ENCODE measurements at places on chromosomes 16 and 17.

- H3K36me3 ChIP-seq: no peaks in the 10 kb centered on the region
- H3K27me3 ChIP-seq: no peaks in the 10 kb centered on the region
- H3K4me3 ChIP-seq: no peak overlapping the region
- H3K4me1 ChIP-seq: no peaks in the 10 kb centered on the region
- no peak overlapping the region for H3K27ac ChIP-seq
- DNase-seq: no peak
These were observed 5.0 kb upstream of the CDH13 start for GRCh38 chr16:82621781-82622180.

GRCh38 chr16:52603015-52603414, 56.1 kb upstream of the TOX3 start:
- no peaks in the 10 kb centered on the region for H3K36me3 ChIP-seq
- DNase-seq: peak; percentile 54
- no peaks in the 10 kb centered on the region for H3K27me3 ChIP-seq
- no peak overlapping the region for H3K4me3 ChIP-seq
- no peak overlapping the region for H3K27ac ChIP-seq
- no peaks in the 10 kb centered on the region for H3K4me1 ChIP-seq

DNA sequence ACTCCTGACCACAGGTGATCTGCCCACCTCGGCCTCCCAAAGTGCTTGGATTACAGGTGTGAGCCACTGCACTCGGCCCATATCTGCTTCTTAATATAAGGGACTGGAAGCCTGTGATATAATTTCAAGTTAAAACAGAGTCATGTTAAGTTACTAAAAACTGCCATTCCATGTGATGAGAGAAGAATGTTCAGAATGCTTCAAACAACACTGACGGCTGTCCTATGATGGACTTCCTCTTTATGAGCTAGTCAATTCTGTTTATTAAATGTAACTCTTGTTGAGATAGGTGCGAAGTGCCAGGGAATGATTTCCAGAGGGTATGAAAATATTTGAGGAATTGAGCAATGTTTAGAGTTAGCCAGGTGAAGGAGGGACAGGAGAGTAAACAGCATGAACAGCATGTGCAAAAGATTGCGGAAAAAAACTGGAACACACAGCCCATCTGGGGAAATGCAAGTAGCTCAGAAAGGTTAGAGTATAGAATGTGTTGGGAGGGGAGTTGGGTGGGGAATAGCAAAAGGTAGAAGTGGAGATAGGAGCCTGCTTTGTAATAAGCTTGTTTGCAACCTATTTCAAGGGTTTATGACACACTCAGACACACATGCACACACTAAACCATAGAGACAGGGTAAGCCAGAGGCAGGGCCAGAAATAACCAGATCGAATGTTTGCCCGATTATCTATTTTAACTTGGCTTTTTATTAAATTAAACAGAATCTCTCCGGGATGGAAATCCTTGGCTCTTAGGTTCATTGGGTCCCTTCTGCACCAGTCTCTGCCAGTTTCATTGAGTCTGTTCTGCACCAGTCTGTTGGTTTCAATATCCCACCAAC, 135.6 kb upstream of the COX10 start:
- H3K27ac ChIP-seq: no peak overlapping the region
- H3K4me3 ChIP-seq: no peak overlapping the region
- peaks cover 3% of the 10 kb centered on the region for H3K4me1 ChIP-seq
- no peak for DNase-seq
- H3K36me3 ChIP-seq: no peaks in the 10 kb centered on the region

DNA sequence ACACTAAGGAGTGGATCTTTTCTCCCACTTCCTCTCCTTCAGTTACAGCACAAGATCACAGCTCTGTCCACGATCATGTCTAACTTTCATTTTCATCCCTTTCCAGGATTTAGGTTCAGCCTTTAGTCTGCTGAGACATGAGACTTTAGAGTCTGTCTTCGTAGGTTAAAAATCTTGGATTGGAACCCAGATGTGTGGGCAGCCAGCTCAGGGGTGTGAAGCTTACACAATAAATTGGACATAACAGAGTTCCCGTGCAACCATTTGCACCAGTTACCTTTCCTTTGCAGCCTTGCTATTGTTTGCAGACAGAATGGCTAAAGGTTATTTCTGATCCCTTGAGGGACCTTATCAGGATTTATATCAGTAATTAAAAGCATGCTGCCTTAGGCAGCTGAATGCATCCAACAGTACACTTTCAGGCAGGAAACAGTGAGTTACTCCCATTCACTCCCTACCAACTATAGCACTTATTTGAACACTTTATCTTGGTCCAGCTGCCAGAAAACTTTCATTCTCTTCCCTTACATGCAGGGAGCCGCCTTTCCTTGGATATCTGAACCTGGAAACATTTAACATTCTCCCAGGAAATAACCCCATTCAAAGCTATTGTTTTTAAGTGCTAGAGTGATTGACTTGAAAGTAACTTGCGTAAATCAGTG, 87.3 kb downstream of the TMEM100 start:
- no peaks in the 10 kb centered on the region for H3K27me3 ChIP-seq
- no peaks in the 10 kb centered on the region for H3K36me3 ChIP-seq
- H3K4me1 ChIP-seq: no peaks in the 10 kb centered on the region
- no peak overlapping the region for H3K4me3 ChIP-seq

DNA sequence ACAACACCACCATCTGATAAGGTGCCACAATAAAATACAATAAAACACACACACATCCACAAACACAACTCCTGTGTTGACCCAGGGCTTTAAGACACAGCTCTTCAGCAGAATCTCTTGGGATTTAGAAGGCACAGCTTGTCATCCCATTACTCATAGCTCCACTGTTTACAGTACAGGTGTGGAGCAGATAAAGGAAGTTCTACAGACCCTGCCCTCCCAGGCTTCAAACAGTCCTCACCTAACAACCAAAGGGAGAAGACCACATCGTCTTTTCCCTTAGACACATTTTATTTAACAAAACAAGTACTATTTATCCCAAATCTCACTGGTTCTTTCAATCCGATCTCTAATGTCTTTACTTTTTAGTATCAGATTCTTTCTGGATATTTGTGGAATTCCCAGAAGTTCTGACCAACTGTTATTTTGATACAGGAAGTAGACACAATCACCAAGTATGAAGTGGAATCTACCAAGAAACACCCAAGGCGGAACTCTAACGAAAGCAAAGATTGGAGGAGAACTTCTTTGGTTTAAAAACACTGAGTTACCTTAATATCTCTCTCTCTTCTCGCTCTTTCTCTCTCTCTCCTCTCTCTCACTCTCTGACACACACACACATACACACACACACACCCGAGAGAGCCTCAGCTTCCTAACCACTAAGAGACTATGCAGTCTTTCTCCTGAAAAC, 46.1 kb downstream of the CYTH1 start:
- H3K27me3 ChIP-seq: no peaks in the 10 kb centered on the region
- no peaks in the 10 kb centered on the region for H3K4me1 ChIP-seq
- peak overlapping the region; percentile 54 for H3K4me3 ChIP-seq
- H3K36me3 ChIP-seq: no peaks in the 10 kb centered on the region

DNA sequence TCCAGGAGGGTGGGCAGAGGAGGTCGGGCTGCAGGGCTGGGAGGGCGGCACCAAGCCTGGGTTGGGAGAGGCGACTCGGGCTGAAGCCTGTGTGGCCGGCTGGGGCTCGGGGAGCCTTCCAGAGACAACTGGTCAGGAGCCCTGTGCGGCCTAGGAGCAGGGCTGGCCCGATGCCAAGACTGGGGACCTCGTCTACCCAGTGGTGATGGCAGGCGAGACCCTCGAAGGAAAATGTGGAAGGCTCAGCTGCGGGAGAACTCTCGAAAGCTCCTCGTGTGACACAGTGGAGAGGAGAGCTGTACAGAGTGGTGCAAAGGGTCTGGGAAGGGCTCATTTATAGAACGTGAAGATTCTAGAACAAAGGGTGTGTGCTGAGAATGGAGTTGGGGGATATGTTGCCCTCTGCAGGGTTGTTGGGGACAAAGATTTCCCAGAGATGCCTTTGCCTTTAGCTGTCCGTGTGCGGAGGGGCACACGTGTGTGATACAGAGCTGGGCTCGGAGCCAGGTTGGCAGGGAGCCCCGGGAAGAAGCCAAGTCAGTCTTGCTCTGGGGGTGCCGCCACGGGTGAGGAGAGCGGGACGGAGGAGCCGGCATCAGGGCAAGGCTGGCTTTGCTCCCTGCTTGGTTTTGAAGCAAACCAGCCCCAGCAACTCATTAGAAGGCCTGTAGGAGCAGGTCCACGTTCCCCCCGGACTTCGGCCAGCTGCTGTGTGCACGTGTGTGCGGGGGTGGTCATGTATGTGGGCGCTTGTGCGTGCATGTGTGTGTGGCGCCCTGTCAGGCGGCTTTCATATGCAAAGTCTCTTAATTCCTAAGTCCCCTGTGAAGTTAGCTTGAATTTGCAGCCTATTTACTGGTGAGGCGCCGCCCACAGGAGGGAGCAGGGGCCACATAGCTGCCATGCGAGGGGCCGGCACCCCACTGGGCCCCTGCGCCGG, 132.4 kb upstream of the CHMP6 start:
- no peaks in the 10 kb centered on the region for H3K36me3 ChIP-seq
- no peak overlapping the region for H3K4me3 ChIP-seq
- DNase-seq: peak; percentile 53
- no peak overlapping the region for H3K27ac ChIP-seq

DNA sequence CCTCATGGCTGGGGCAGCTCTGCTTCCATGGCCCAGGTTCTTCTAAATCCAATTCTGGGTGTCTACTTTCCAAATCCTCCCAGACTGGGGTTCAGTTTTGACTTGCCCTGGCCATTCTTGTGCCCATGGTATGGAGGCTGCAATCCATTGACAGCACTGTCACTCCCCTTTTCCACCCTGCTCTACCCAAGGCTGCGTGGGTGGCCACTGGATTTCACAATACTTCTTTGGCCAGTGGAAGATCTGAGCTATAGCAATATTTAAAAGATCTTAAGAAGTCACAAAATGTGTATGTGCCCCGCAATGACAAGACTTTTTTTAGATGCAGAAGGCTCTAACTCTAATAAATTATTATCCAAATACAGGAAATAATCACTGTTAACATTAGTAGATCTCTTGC, 329.4 kb upstream of the CCL2 start:
- no peak overlapping the region for H3K4me3 ChIP-seq
- H3K36me3 ChIP-seq: no peaks in the 10 kb centered on the region
- no peak overlapping the region for H3K27ac ChIP-seq
- H3K27me3 ChIP-seq: peaks cover 5% of the 10 kb centered on the region

DNA sequence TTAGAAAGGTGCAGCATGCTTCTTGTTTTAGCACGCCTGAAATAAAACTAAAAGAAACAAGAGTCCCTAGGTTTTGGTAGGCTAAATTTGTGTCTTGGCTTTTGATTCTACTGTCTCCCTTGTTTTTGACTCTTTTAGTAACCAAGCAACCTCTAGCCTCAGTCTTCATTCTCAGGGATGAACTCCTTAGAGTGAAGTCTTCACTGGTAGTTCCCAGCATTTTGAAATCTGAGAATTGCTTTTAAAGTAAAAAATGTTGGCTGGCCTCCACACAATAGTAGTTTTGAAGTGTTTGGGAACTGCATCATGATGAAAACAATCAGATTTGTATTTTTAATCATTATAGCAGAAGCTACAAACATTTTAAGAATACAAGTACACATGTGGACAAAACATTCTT, 6.1 kb upstream of the CDR2 start:
- no peaks in the 10 kb centered on the region for H3K4me1 ChIP-seq
- no peak overlapping the region for H3K27ac ChIP-seq
- DNase-seq: no peak
- H3K4me3 ChIP-seq: no peak overlapping the region
- H3K36me3 ChIP-seq: no peaks in the 10 kb centered on the region
- no peaks in the 10 kb centered on the region for H3K27me3 ChIP-seq

- no peaks in the 10 kb centered on the region for H3K27me3 ChIP-seq
- no peaks in the 10 kb centered on the region for H3K36me3 ChIP-seq
- no peak overlapping the region for H3K27ac ChIP-seq
- peaks cover 43% of the 10 kb centered on the region for H3K4me1 ChIP-seq
- no peak overlapping the region for H3K4me3 ChIP-seq
These were observed 41.3 kb upstream of the RASD1 start for GRCh38 chr17:17537311-17538099.

GRCh38 chr17:7572338-7572587, 7.2 kb upstream of the CD68 start:
- peaks cover 17% of the 10 kb centered on the region for H3K36me3 ChIP-seq
- no peak for DNase-seq
- H3K4me3 ChIP-seq: peak overlapping the region; percentile 2
- H3K27ac ChIP-seq: peak overlapping the region; percentile 75

DNA sequence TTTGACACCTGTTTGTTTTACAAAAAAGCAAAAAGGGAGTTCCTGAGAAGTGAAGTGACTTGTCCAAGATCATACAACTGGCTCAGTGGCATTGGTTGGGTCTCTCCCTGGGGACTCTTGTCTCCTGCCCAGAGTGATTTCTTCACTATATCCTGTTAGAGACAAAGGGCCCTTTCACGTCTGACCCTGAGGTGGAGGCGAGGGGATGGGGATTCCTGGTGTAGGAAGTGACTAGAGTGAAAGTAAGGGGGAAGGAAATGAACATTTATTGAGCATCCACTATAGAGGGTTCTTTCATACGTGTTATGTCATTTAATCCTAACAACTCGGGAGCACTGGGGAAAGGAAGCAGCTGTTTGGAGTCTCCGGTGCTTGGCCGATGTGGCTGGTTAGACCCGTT, 9.0 kb downstream of the ITGB3 start:
- no peak overlapping the region for H3K4me3 ChIP-seq
- H3K4me1 ChIP-seq: no peaks in the 10 kb centered on the region
- no peaks in the 10 kb centered on the region for H3K27me3 ChIP-seq
- no peaks in the 10 kb centered on the region for H3K36me3 ChIP-seq

DNA sequence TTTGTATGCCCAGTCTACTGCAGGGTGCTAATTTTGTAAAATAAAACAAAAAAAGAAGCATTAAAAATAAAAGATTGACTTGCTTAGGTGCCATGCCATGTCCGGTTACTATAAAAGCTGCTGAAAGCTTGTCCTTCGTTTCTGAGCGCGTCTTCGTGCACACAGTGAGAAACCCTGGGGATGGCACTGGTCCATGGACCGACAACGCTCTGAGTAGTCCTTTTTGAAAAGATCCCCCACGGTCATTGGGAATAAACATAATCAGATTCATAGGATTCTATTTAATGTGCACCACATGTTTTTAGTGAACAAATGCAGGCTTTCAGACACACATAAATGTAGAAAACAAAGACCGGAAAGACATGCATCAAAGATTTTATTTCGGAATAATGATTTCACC, 146.3 kb downstream of the XYLT1 start:
- H3K36me3 ChIP-seq: no peaks in the 10 kb centered on the region
- H3K27ac ChIP-seq: no peak overlapping the region
- H3K27me3 ChIP-seq: no peaks in the 10 kb centered on the region
- H3K4me1 ChIP-seq: no peaks in the 10 kb centered on the region

GRCh38 chr16:62755938-62756337, 719.7 kb upstream of the CDH8 start:
- H3K4me1 ChIP-seq: no peaks in the 10 kb centered on the region
- DNase-seq: no peak
- H3K4me3 ChIP-seq: no peak overlapping the region
- no peaks in the 10 kb centered on the region for H3K27me3 ChIP-seq
- no peaks in the 10 kb centered on the region for H3K36me3 ChIP-seq

DNA sequence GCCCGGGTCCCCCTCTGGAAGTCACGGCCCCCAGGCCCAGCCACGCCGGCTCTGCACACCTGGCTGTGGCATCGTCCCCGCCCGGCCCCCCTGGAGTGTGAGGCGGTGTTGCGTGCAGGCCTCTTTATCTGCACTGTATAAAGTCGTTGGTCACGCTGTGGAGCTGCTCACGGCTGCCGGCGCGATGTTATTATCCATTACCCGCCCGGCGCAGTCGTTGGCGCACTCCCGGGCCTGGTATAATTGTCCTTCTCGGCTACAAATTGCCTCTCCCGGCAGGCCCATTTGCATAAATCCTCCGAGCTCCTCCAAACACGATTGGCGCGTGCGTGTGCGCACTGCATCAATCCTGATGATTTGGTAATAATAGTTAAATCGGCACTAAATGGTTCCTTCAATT, 57.8 kb downstream of the BAHCC1 start:
- peaks cover 4% of the 10 kb centered on the region for H3K36me3 ChIP-seq
- DNase-seq: no peak
- H3K4me1 ChIP-seq: no peaks in the 10 kb centered on the region
- H3K4me3 ChIP-seq: no peak overlapping the region
- H3K27me3 ChIP-seq: no peaks in the 10 kb centered on the region
- no peak overlapping the region for H3K27ac ChIP-seq

Data from pancreas (tissue), 10 donors.